Activated CD4-positive, alpha-beta T cell treated with anti-CD3 and anti-CD28 coated beads, Interleukin-2, amount 50 U/mL, for 16 hours (primary cell): ENCODE measurements at places on chromosomes 12 and 14.
A peak's percentile ranks its signal among the peaks of the same experiment; 100 is the strongest.

DNA sequence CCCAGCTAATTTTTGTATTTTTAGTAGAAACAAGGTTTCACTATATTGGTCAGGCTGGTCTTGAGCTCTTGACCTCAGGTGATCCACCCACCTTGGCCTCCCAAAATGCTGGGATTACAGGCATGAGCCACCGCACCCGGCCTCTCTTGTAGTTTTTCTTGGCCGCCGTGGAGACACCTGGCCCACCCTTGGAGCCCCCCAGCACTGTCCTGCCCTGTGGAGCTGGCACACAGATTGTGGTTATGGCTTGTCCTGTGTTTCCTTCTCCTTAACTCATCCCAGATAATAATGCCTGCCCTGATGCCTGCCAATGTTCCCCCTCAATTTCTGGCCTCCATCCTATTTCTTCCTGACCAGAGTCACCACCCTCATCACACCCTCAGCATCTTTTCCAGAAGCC lies 57.9 kb downstream of the CHGA start:
- DNase-seq = no peak

GRCh38 chr14:53946404-53947093 lies 10.1 kb downstream of the BMP4 start:
- no peak for DNase-seq

GRCh38 chr12:18296201-18296908 lies 35.0 kb downstream of the PIK3C2G start:
- no peak for DNase-seq

DNA sequence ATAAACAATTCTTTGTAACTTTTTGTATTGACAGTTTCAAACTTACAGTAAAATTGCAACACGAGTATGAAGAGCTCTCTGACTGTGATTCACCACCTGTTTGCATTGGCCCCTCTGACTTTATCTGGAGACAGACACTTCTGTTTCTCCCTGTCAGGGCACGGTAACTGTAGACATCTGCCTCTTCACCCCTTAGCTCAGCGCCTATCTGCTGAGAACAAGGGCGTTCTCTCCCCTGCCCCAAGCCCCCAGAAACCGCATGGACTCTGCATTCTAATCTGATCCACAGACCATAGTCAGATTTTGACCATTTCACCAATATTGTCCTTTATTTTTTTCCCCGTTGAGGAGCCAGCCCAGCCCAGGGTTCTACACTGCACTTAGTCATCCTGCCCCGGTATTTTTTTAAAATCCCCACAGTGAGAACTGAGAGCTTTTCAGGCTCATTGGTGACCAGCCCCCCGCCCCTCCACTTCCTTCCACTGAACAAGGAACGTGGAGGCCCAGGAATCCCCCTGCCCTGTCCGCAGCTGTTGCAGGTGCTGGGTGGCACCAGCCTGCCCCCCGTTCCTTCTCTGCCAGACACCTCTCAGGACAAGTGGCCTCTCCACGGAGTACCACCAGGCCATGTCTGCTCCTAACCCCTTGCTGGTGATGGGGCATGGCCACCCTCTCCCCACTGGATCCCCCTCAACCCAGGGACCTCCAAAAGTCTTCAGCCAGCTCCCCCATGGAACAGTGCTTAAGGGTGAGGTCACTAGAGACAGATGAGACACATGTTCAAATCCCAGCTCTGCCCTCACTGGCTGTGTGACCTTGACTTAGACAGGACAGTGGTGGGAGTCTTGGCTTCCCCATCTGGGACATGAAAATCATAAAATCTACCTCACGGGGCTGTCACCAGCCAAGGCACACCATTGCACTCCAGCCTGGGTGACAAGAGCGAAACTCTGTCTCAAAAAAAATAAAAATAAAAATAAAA lies 11.2 kb downstream of the RHOF start:
- peak; percentile 74 for DNase-seq

GRCh38 chr12:123960029-123960735 lies 12.4 kb downstream of the CCDC92 start:
- no peak for DNase-seq

DNA sequence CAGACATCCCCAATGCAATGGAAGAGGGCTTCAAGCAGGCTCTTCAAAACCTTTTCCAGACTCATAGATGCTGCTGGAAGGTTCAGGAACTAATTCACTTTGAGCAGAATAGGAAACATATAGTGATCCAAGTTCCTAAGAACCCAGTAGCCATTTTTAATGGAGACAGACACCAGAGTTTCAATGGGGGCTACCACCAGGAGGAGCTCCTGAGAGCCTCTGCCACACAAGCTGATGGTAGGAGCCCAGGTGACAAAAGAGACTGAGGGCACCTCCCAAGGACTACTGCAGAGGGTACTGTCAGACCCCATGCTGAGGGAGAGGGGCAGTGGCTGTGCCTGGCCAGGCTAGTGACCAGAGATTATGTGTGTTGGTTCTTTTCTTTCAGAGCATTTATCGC lies 45.9 kb downstream of the IFNG start:
- peak; percentile 63 for DNase-seq

DNA sequence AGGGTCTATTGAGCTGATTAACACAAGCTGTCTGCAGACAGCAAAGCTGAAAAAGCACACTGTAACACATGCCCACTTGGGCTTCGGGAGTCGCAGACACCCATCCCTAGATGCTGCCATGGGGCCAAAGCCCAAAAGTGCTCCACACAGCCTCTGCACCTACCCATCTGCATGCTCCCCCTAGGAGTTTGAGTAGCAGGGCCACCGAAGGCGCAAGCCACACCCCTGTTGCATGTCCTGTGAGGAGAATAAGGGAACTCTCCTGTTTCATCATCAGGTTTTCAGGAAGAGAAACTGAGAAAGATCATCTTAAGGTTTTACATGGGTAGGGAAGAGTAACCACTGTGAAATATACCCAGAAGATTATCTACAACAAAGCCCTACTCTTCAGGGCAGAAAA lies 5.6 kb upstream of the ST8SIA1 start:
- DNase-seq = no peak

- no peak for DNase-seq
These were observed 66.0 kb upstream of the ACTN1 start for GRCh38 chr14:69044965-69045555.

GRCh38 chr12:6277982-6278438 lies 32.5 kb upstream of the PLEKHG6 start:
- peak; percentile 12 for DNase-seq

DNA sequence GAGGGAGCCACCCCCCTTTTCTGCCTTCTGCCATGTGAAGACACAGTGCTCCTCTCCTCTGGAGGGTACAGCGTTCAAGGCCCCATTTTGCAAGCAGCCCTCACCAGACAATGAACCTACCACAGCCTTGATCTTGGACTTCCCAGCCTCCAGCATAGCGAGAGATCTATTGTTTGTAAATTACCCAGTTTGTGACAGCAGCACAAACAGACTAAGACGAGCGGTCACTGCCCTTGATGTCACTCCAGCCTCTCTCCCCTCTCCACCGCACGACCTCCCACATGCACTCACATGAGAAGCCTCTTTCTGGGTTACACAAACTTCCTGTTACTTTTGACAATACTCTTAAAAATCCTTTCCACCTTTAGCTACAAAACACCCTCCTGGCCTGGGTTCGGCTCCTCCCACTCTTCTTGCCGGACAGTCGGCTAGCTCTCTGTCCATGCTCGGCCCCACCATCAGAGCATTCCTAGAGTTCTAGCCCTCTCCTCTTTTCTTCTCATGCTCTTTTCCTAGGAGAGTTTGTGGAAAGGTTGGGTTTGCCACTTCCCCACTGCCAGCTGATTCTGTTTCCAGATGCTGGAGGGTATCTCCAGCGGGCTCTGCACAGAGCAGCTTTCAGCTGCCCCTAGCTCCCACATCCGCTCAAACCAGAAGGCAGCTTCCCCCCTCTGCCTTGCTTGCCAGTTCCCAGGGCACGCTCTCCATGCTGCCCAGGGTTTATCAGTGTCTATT lies 124.3 kb downstream of the FOXN3 start:
- no peak for DNase-seq

DNA sequence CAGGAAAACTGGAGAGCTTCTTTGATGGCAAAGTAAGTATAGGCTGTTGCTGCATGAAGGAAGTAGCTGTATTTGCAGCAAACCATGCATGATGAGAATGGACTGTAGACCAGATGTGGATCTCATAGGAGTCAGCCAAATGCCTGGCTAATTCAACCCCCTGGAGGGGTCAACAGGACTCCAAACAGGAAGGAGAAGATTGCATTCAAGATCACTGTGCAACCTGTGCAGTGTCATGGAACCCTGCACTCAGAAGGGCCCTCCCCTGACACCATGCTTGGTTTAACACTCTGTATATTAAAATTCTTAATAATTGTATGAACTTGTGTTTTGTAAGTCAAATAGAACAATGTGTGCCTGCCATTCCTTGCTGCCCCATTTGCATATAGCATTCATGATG lies 225.1 kb upstream of the FSCB start:
- DNase-seq = no peak

GRCh38 chr12:25384038-25384892 lies 133.5 kb upstream of the KRAS start:
- DNase-seq = no peak

- no peak for DNase-seq
These were observed 8.9 kb downstream of the PELI2 start for GRCh38 chr14:56127156-56127555.

- DNase-seq = no peak
These were observed 101.0 kb downstream of the RALGAPA1 start for GRCh38 chr14:35708062-35708461.

- no peak for DNase-seq
These were observed 243.0 kb upstream of the PDE3A start for GRCh38 chr12:20125276-20125798.

DNA sequence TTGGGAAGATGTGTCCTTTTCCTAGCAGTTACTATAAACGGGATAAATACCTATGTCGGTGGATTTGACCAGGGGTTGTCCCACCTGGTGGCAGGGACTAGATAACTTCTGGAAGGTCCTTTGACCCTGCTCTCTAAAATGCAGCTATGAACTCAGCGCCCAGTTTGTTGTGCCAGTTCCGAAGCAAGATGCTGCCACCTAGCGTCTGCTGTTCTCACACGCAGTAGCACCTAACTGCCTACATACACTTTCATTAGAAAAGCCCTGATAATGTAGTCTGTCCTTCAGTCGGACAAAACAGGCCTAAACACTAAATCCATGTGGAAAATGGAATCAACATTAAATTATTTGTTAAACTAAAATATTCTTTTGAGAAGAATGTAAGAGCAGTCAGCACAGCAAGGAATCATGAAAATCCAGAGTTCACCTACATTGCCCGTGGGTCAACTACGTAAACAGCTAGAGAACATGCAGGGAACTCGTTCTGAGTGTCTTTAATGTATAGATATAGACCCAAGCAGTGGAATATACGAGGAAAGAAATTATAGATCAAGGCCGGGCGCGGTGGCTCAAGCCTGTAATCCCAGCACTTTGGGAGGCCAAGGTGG lies 51.1 kb upstream of the CRACR2A start:
- peak; percentile 74 for DNase-seq

- DNase-seq = no peak
These were observed 119.2 kb downstream of the PELI2 start for GRCh38 chr14:56237398-56237797.

DNA sequence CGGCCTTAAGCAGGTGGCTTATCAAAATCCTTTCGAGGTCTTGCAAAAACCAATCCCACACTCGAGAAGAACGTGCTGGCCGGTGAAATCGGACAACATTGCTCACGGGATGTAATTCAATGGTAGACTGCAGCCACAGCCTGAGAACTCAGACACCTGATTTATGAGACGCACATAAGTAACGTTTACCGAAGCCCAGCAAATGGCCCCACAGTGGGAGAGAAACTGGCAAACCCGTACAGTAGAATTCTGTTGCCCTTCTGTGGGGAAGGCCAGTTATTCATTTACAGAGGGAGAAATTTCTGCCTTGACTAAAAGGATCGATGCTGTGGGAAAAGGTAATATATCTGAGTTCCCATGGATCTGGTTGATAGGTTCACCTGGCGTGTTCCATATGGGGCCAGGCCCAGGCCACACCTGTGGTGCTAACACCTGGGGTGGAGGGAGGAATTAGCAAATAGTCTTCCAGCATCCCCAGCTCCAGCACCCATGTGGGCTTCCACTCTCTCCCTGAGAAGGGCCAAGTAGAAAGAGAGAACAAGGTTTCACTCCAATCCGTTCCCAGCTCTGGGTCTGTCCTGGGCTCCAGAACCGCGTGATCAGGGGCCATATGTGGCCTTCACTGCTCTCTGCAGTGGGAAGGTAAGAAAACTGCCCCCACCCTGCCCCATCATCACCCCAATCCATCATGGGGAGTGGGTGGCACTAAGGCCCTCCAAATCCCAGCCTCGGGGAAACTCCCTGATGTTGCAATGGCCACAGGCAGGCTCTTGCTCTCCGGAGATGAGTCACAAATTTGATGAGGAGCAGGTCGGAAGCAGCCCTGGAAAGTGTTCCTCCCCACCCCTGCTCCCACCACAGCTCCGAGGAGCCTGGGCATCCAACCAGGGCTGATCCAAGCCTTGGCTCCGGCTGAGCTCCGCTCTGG lies 12.7 kb downstream of the BDKRB1 start:
- no peak for DNase-seq

DNA sequence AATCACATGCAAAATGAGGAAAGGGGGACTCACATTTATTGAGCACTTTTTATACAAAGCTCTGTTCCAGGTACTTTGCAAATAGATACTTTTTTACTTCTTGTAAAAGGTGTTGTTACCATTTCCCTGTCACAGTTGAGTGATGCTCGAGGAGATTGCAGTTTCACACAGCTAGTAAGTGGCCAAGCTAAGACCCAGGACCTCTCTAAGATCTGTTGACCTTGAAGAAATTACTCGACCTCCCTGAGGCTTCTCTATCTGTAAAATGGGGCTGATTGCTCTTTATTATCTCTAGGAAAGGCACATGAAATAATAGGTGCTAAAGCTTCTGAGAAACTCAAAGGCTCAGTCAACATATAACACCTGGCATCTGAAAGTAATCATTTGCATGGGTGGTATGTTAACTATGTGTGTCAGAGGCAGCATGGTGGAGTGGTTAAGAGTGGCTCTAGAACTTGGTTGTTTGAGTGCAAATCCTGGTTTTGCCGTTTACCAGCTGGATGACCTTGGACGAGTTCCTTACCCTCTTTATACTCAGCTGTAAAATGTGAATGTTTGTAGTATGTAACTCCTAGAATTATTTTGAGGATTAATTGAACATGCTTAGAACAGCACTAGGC lies 41.5 kb downstream of the IFT81 start:
- no peak for DNase-seq

DNA sequence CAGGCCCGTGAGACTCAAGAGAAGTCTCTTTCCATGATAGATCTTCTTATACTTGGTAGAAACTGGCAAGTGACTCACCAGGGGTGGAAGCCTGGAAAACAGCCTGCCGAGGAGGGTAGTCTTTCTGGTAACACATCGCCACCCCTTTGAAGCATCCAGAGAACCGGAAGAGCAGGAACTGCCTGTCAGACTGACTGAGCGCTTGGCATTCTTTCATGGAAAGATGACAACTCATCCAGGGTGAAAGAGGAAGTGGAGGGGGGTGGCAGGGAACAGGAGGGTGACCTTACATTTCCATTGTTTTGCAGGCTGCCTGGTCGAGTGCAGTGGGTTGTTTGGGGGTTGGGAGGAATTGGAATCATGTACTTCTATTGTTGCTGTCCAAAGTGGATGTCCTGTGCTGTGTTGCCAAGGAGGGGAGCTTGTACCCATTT lies 34.5 kb downstream of the PRKCH start:
- no peak for DNase-seq
